ENCODE measurements at places on chromosomes 2 and 18.

DNA sequence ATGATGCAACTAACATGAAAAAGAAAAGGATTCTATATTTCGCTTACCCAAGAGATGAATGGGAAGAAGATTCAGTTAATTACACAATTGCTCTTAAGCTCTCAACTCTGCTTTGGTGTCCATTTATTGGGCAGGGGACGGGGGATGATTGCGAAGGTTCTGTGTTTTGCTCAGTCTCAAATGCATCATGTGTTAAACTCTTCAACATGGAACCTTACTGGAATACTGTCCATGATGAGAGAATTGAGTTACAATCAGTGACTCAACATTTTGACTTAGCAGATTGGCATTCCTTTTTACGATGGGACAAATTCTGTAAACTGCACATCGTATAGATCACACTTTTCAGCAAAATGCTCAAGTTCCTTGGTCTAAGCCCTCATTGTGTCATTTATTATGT lies 135.6 kb downstream of the RBMS1 start:
- no peak for DNase-seq

- no peak for DNase-seq
Observed at GRCh38 chr2:228378233-228378632, 196.7 kb upstream of the SPHKAP start.

- DNase-seq, result no peak
Observed at GRCh38 chr18:1012775-1013174, 108.1 kb downstream of the ADCYAP1 start.

DNA sequence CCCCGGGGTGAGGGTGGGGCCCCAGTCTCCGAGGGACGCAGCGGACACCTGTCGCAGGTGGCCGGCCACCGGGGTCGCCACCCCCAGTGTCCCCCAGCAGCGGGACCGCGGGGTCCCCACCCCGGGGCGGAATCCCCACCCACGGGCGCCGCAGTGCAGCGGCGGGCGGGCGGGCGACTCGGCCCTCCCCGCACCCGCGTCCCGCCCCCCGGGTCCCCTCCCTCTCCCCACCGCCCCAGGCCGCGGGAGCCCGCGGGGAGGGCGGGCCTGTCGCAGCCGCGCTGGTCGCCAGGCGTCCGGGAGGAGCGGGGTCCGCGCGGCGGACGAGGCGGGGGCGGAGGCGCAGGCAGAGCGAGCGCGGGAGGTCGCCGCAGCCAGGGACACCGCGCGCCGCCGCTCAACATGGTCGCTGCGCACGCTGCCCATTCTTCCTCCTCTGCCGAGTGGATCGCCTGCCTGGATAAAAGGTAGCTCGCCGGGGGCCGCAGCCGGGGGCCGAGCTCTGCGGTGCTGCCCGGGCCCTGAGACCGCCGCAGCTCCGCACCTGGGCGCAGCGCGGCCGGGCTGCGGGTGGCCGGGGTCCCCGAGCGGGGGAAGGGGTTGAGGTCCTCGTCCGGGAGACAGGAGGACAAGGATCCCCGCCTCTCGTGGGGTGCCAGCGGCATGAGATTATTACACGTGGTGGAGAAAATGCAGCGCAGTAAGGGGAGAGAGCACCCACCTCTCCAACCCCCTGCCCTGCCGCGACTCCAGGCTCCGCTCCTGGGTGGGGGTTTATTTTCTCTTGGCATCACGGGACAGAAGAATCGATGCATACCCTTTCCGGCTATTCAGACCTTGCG lies at the start of gene RAPGEF4:
Gene RAPGEF4 (plus strand): TSS at position 264 of the 842 bp plus-strand sequence. CDS start 139 bp downstream, at position 403.
- peak; percentile 22 for DNase-seq

GRCh38 chr2:46832543-46832942 lies 83.1 kb downstream of the MCFD2 start:
- DNase-seq, result no peak

DNA sequence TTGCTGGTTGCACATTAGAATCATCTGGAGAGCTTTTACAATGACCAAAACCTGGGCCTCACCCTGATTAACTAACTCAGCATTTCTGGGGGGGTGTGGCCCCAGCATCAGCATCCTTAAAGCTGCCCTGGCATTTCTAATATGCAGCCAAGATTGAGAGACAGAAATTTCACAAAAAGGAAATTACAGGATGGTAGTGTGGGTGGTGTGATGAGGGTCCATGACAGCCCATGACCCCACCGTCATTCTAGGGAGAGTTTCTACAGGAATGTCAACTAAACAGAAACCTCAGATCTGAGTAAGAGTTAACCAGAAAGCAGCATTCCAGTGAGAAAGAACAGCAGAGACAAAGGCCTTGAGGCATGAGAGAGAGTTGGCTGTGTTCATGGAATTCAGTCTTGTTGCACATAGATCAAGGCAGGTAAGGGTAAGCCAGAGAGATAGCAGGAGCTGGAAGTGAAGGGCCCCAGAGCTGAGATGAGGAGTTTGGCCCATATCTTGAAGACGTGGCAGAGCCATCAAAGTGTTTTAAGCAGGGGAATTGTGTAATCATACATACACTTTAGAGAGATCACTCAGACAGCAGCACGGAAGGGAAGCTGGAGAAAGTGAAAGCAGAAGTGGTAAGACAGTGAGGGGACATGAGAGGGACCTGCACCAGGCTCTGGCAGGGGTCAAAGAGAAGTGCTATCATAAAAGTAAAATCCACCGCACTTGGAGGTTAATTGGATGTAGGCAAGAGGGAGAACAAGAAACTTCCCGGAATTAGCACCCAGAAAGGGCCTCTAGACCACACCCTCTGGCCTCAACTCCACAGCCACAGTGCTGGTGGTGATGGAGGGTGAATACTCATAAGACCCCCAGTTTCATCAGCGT lies 7.8 kb upstream of the TRABD2A start:
- DNase-seq, result peak; percentile 79

- no peak for DNase-seq
Observed at GRCh38 chr2:111173338-111173737, 52.6 kb downstream of the BCL2L11 start.

- DNase-seq, result peak; percentile 80
Observed at GRCh38 chr2:219119422-219120043, 41.1 kb downstream of the NHEJ1 start.

- DNase-seq, result peak; percentile 11
Observed at GRCh38 chr2:61693744-61694143, 155.6 kb upstream of the XPO1 start.

DNA sequence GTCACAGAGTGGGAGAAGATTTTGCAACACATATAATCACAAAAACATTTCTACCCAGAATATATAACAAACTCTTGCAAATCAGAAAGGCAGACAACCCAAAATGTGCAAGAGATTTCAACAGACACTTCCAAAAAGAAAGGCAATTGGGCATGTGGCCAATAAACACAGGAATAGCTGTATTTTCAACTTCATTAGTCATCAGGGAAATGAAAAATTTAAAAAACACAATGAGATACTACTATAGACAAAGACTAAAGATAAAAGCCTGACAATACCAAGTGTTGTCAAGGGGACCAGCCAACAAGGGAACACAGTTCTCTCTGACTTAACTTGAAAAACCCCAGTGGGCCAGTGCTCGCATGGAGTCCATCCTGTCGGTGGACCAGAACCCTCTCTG lies 40.5 kb downstream of the MTHFD2 start:
- no peak for DNase-seq

- DNase-seq, result peak; percentile 55
Observed at GRCh38 chr2:232420463-232421188, 14.0 kb downstream of the ALPG start.

GRCh38 chr2:25576596-25576995 lies 96.8 kb downstream of the DTNB start:
- no peak for DNase-seq

DNA sequence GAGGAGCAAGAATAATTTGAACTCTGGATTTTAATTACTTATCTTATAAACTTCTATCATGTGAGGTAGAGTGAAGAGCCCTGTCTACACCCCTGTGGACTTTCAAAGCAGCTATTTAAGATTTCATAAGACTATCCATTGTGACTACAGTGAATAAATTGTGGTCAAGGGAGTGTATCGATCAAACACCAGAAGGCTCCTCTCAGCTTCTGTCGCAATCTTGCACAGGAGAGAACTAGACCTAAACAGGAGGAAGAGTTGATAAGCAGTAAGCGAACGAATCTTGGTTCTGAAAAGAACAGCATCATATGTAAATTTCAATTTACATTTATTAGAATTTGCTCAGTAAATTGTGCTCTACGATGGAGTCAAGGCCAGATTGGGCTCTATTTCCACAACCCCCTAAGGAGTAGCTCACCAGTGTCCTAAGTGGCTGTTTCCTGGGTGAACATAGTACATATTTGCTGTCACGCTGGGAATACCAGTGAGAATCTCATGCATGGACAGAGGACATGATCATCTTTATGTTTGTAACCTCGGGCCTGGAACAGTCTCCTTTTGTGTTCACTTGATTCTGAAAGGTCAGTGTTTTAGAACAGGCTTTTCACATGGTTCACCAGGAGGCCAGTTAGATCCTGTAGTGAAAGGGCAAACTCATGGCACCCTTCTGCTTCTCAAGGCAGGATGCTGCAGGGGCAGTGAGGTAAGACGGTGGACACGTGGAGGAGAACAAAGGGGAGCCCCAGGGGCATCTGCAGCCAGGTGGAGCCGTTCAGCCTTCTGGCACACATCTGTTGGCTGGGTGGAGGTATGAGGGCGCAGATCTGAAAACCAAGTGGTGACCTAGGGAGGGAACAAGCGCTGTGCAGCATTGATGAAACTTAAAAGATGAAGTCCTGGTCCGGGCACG lies 33.3 kb downstream of the NPAS2 start:
- DNase-seq, result no peak

GRCh38 chr2:46118656-46119371 lies 178.4 kb upstream of the EPAS1 start:
- no peak for DNase-seq

- no peak for DNase-seq
Observed at GRCh38 chr18:49697757-49698524, 115.4 kb downstream of the ACAA2 start.

DNA sequence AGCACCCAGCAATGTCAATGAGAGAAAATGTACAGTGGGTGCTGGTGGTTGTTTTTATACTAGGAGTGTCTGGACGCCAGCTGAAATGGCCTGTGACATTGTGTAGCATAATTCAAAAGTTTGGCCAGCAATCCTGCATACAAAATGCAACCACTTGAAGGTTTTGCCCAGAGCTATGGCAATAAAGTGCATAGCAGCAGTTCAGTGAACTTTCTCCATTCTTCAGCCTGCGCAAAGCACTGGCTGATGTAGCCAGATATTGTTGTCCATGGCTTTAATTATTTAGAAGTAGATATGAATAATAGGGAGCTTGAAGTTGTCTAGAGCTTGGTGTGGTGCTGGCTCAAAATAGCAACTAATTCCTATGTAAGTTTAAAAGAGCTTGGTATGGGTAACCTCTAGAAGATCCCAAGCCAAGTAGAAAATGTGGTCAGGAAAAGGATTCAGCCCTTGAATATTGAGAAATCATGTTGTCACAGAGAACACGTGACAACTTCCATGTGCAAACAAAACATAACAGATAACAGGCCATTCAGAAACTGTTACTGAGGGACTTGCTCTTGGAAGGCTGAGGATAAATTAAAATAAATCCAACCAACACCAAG lies 33.3 kb upstream of the PGAP1 start:
- DNase-seq, result no peak

- no peak for DNase-seq
Observed at GRCh38 chr2:153101187-153101586, 377.4 kb downstream of the RPRM start.

DNA sequence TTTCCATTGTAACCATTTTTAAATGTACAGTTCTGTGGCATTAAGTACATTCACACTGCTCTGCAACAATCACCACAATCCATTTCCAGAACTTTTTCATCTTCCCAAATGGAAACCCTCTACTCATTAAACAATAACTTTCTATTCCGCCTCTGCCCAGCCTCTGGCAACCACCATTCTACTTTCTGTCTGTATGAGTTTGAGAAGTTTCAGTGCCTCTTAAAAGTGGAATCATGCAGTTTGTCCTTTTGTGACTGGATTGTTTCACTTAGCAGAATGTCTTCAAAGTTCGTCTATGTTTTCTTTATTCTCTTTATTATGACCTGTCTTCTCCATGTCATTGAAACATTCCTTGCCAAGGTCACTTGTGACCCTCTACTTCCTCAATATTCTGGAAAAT lies 22.0 kb upstream of the PELI1 start:
- DNase-seq, result no peak

DNA sequence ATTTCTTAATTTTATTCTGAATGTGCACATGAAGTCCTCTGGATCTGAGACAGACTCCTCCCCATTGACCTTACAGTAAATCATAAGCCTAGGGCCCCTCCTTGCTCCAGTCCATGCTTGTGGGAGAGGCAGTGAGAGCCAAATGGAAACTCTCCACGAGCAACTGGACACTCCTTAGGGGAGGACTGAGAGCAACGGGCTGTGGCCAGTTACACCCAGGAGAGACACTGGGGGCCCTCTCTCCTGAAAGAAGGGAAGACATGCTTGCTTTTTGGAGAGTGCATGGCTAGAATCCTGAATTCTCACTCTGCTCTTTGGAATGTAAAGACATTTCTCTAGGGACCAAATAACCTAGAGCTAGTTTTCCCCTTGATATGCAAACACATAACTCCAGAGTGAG lies 49.0 kb upstream of the BIN1 start:
- DNase-seq, result no peak

DNA sequence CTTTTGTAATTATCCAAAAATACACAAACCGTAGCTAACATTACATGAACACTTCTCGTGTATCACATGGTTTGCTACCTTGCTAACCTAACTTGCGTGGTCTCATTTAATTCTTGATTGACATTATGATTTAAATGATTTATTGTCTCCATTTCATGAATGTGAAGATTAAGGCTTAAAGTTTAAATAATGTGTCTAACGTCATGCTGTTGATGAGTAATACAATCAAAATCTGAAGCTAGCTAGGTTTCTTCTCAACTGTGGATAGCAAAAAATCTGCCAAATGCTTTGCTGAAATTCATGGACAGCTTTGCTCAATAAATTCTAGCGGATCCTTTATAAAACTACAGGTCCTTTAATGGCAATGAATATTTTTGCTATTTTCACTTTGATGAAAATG lies 274.1 kb upstream of the MC4R start:
- DNase-seq, result no peak

DNA sequence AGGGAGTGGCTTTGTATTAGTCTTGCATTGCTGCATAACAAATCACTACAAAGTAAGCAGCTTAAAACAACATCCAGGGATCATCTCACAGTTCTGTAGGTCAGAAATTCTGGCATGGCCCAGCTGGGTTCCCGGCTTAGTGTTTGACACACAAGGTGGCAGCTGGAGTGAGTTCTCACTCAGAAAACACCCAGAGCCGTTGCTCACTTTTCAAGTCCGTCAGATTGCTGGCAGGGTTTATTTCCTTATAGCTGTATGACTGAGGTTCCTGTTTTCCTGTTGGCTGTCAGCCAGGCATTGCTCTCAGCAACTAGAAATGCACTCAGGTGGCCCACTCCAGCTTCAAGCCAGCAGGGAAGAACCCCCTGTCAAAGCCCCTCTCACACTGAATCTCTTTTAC lies 324.1 kb downstream of the CCDC178 start:
- DNase-seq, result no peak

DNA sequence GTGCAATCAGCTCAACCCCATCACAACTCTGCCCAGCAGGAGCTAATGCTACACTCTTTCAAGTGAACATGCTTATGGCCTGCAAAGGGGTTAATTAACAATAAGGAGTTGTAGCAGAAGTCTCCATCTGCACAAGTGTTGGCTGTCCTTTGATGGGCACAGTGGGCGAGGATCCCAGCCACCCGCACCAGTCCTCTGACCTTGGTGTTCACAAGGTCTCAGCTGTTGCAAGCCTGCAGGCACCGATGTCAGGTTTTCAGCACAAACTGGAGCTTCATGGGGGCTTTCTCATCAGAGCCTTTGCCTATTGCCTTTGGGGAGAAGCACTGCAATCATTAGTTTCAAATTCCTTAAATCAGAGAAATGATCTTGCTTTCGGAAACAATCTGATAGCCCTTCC lies 60.9 kb upstream of the TMEM178A start:
- DNase-seq, result no peak
